ENCODE measurements at places on chromosomes 3 and 15.

DNA sequence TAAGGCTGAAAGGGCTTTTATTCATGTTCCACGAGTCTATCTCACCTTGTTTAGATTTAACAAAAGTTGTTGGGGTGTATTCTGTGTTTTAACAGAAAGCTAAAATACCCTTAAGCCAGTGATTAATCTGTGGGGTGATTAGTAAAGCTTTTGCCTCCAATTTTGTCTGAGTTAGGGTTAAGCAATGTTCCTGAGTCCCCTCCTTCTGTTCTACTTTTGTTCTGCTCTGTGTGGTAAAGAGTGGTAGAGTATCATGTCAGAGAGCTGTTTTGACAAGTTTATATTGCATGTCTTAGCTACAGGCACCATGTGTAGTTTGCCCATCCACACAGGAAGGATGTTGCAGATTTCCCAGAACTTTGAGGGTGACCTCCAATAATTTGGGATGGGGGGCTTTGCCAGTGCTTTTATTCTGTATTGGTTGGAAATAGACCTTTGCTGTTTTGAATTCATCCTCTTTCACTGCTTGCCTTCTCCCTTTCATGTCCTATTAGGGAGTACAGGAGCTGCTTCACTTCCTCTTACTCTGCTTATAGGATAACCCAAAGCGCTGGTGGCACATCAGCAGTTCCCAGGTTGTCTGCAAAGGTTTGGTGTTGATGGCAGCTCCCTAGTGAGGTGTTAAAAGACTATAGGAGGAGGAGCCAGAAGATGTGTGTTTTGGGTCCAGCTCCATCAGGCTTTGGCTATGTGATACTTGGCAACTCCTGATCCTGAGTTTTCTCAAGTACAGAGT lies 7.4 kb downstream of the PDE8A start:
- DNase-seq, result no peak

DNA sequence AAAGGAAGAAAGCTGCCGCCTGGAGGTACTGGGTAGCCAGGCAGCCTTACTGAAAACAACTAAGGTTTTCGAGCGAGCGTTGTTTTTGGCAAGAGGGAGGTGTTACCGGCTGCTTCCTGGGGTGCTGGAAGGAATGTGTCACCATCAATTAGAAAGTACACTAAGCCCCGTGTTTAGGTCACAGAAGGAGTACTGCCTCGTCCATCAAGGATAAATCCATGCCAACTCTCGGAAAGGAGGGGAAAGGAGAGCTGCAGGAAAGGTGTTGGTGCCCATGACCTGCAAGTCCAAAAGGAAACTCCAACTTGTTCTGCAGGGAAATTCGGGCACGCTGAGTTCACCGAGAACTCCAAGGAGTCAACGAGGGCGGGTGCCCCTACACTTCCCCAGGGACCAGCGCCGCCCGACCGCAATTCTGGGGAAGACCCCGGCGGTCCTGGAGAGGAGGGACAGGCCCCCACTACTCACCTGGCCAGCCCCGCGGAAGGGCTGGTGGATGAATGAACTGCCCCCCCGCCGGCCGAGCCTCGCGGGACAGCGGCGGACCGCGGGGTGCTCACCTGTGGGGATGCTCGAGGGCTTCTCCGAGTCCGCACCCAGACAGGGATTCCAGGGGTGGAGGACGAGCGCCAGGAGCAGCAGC lies 542 bp downstream of the PLOD2 start:
- no peak for DNase-seq

DNA sequence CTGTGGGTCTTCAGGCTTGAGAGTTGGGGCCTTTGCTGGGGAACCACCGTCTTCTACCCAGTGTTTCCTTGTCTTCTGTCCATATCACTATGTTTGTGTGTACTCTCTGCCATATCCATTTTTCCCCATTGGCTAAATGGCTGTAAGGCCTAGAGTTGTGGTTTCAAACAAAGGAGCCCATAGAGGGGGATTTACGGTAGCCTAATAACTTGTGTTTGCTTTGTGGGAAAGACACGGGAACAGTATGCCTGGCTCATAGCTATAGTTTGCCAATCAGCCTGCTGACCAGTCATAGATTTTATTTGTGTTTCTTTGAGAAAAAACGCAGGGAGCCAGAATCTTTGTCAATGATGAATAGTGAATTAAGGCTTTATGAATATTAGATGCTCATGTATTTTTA lies 554.8 kb downstream of the NAALADL2 start:
- DNase-seq, result no peak

DNA sequence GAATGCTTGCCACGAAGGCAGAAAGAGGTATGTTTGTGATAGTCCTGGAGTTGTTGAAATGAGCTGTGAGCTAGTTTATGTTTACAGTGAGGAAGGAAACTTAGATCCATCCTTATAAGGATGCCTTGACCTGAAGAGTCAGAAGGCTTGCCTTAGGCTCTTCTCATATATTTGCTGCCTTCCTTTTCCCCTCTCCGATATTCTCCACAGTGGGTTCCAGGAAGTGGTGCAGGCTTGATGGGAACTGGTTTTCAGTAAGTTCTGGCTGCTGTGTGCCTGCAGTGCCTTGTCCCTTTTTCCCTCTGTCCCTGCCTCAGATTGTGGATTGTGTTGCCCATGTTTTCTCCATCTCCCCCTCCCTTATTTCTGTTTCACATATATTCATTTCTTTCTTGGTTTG lies 287.3 kb upstream of the UBE2E1 start:
- DNase-seq, result no peak

DNA sequence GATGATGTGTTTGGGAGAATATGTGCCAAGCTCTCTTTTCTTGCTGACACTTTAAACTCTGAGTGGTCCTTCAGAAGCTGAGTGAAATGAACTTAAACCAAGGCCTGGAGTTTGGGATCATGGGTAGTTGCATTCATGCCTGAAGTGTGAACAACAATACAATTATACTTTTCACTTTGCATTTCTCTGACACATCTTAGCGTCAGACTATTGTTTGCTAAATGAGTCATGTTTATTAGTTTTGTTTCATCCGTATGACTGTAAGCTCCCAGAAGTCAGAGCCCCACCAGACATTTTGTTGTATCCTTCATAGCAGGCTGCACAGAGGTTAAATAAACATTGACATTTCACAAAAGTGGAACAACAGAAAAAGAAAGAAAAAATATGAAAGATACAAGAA lies 542.6 kb downstream of the TUSC7 start:
- no peak for DNase-seq

DNA sequence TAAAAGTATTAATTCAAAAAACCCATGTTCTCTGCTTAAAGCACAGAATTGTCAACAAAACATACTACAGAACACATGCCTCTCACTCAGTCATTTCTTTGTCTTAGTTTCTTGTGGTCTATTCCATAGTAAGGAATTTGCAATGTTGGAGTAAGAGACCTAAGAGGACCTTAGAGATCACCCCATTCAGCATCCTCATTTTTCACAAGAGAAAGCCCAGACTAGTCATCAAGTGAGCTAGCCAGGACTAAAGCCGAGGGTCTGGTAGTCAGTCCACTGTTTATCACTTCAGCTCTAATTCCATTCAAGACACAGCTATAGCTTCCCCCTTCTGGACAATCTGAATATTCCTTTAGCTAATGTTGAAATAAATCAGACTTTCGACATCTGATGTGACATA lies 601.1 kb downstream of the FHIT start:
- DNase-seq, result no peak

- no peak for DNase-seq
These were observed 32.1 kb upstream of the EBLN2 start for GRCh38 chr3:73029321-73029796.

DNA sequence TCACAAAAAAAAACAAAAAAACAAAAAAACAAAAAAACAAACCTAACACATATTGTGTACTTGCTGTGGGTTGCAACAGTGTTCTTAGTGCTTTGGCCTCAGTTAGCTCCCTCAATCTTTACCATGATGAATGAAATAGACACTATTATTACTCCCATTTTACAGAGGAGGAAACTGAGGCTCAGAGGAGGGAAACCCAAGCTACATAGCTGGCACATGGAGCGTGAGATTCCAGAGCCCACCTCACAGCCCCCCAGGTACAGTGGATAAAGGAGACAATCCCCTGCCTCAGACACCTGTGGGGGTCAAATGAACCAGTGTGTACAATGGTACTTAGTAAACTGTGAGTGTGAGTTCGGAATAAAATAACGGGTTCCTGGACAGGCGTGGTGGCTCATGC lies 104.9 kb upstream of the SMAD3 start:
- DNase-seq, result no peak

DNA sequence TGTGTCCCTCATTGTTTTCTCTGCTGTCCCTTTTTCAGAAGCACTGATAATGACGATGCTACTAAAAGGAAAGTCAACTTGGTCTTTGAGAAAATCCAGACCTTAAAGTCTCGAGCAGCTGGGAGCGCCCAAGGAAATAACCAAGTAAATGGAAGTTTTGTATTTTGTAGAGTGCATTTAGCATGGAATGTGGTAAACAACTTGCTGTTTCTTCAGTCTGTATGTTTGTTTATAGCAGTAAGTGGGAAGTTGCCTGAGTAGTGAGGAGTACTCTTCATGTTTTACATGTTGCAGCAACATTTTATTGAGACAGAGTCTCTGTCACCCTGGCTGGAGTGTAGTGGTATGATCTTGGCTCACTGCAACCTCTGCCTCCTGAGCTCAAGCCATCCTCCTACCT lies 66.0 kb downstream of the CGNL1 start:
- DNase-seq, result no peak

GRCh38 chr3:25784971-25785370 lies 1.7 kb upstream of the NGLY1 start:
- no peak for DNase-seq
